Cerebellar nuclear complex (tissue), 1 donor: ENCODE measurements at places on chromosomes 7 and 10.

DNA sequence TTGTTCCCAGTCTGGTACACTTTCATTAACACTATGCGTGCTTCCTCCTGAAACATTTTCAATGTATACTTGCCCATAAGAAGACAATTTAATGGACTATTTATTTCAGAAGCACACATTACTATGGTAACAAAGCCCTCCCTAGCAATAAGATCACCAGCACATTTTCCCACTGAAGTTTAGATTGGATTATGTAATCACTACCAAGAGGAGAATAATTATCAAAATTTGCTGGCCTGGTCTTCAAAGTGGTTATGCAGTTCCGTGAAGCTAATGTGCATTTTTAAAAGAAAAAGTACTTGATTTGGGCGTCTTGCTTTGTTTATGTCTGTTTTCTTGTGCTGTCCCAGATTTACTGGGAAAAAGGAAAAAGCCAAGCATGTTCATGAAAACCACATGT is 61.9 kb downstream of the AP3M1 start:
- no peak for DNase-seq

DNA sequence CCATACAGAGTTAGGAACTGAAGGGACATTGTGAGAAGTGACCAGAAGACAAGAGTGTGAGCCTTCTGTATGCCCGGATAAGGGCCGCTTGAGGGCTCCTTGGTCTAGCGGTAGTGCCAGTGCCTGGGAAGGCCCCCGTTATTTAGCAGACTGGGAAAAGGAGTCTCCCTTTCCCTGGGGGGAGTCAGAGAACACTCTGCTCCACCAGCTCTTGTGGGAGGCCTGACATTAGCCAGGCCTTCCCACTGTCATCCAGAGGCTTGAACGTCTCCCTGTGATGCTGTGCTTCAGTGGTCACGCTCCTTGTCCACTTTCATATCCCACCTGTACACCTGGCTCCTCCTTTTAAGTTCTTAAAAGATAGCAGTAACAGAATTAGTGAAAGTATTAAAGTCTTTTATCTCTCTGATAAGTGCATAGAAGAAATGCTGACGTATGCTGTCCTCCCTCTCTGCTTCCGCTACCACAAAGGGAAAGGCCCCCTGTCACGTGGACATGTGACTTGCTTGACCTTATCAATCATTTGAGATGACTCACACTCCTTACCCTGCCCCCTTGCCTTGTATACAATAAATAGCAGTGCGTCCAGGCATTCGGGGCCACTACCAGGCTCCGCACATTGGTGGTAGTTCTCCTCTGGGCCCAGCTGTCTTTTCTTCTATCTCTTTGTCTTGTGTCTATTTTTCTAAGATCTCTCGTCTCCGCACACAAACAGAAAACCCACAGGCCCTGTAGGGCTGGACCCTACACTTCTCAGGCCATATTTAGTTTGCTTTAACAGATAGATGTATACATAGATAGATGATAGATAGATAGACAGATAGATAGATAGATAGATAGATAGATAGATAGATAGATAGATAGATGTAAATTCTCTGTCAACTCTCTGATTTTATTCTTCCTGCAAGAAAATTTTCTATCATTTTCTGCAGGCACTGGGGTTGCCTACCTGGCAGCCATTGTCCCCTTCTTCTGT is 131.5 kb upstream of the JCAD start:
- DNase-seq: no peak

GRCh38 chr10:88089498-88089897 is 226.1 kb downstream of the PTEN start:
- DNase-seq: no peak

GRCh38 chr7:28798274-28798673 is 159.9 kb downstream of the TRIL start:
- DNase-seq: no peak

- no peak for DNase-seq
Observed at GRCh38 chr10:59687657-59688056, 22.0 kb downstream of the SLC16A9 start.

DNA sequence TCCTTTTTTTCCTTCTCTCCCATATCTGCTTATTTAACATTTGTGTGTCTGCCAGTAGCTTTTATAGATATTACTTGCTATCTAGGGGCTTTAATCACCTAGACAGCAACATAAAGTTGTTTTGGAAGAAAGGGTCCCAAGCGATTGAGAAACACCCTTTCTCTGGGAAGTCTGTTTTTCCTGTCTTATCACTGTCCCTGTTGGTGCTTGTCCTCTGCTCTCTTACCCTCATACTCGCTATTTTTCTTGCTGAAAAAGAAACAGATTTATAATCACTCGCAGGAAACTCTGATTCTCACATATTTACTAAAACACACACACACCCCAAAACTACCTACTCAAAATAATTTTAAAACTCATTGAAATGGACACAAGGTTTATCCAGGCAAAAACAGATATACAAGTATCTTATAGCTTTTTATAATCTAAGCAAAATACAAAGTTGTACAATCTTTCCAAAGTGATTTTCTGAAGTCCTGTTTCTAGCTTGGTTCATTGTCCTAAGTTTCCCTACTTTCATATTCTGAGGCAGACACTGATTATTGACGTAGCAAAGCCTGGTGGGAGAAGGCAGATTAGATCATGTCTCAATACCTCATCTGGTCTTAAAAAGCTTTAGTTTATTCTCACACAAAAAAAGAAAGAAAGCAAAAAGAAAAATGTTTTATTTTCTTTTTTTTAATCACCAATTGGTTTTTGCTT is 157.3 kb downstream of the CACNA2D1 start:
- no peak for DNase-seq

DNA sequence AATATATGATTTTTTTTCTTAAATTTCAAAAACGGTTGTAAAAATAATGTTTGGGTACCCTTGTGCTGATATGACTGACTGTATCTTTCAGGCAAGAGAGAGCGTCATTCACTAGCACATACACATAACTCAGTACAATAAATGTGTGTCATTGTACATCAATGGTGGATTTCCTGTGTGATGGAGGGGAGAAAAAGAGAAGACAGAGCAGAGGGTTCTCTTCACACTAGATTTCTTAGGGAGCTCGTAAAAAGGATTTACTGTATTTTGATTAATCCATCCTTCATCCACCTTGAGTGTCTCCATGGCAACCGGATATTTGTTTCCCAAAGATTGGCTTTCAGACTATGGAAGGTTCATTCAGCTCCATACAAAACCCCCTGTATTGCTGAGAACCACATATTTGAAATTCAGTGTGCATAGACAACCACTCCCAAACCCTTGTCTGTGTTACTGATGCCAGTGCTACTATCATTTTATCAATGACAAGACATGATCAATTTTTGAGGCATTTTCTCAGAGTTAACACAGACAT is 150.6 kb downstream of the AKR1D1 start:
- DNase-seq: no peak

GRCh38 chr10:95480102-95480900 is 80.9 kb downstream of the SORBS1 start:
- no peak for DNase-seq

DNA sequence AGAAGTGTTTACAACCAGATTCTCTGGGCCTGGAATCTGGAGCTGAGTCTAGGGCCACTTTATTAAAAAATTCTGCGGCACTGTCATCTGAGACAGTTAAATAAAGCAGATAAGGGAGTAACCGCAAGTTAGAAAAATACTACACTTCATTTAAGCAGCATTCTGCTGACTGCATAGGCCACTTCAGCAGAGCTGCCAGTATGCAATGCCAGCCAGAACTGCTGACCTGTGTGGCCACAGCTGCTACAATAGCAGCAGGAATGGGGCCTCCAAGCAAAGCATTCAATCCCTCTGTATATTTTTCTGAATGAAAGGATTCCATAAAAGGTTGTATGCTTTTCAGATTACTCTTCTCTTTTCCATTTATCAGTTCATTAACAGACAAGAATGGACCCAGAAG is 136.0 kb downstream of the COL28A1 start:
- DNase-seq: no peak

GRCh38 chr7:17490825-17491224 is 192.4 kb downstream of the AHR start:
- DNase-seq: no peak

- DNase-seq: no peak
Observed at GRCh38 chr10:14623931-14624330, 150.8 kb downstream of the FAM107B start.

DNA sequence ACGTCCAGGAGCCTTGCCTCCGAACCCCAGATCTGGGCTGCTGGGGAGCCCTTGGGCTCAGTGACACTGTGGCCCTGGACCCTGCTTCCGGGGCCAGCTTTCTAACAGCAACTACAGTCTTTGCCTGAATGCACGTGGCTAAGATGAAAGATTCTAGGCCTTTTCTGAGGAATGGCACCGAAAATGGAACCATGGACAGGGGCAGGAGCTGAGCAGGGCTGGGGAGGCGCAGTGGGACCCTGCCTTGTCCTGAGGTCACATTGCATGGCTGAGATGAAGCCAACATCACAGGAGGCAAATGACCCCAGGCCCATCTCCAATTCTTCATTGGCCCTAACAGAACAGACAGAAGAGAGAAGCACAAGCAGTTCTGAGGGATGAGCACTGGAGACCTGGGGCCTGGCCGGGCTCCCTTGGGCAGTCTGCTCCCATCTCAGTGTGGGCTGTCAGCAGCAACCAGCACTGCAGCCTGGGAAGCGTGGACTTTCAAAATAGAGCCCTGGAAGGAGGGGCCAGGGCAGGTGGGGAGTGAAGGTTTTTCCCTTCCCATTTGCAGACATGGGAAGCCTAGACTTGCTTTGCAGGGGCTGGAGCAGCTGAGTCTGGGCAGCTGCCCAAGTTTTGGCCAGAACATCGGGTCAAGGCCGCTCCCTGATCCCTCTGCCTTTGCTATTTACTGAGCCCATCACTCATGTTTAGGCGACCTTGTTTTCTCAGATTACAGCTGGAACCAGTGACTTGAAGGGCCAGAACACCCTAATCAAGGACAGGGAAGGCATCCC is 114.4 kb upstream of the TCERG1L start:
- DNase-seq: no peak

GRCh38 chr7:108205311-108205710 is 75.2 kb upstream of the LAMB4 start:
- DNase-seq: no peak

- DNase-seq: no peak
Observed at GRCh38 chr7:87511510-87511909, 36.0 kb upstream of the ABCB4 start.

DNA sequence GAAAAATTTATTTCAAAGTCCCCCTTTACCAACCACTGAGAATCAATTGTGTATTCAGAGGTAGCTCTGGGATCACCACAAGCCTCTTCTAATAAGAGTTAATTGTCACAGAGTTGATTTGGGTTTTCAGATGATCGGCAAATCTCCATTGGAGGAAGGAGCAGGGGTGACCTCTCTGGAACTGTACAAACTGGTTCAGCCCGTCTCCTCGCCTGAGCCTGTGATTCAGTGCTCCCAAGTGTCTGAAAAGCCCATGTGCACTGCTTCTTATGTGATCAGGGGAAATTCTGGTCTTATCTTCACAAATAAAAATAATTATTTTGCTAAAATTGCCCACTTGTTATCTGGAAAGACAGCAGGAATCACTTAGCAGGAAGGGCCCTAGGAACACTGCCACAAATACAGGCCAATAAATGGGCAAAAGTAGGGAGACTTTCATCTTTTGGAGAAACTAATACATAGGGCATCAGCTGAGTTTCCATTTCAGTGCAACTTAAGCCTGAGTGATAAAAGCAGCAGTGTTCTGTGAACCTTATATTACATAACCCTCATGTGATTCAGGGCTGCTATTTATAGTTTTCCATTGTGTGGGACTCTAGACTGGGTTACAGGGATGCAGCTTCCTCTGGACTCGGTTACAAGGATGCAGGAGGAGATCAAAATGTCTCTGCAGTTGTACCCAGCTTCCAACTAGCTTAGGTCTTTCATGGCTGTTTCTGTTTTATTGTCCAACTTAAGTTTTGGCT is 32.3 kb downstream of the CDK1 start:
- no peak for DNase-seq

DNA sequence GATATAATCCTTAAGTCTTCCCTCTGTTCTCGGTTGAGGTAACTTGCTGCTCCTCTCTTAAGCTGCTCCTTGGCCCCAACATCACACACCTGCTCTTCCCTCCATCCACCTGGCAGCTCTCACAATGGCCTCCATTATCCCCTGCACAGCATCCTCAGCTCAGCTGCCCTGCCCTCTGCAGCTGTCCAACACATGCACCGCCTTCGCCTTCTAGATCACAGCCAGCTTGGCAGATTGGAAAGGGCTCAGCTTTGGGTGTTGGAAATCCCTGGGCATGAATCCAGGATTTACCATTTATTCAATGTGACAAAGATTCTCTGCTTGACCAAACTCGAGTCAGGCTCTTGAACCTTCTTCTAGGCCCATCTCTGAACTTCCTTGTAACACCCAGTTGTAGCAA is 20.6 kb downstream of the RGR start:
- no peak for DNase-seq

DNA sequence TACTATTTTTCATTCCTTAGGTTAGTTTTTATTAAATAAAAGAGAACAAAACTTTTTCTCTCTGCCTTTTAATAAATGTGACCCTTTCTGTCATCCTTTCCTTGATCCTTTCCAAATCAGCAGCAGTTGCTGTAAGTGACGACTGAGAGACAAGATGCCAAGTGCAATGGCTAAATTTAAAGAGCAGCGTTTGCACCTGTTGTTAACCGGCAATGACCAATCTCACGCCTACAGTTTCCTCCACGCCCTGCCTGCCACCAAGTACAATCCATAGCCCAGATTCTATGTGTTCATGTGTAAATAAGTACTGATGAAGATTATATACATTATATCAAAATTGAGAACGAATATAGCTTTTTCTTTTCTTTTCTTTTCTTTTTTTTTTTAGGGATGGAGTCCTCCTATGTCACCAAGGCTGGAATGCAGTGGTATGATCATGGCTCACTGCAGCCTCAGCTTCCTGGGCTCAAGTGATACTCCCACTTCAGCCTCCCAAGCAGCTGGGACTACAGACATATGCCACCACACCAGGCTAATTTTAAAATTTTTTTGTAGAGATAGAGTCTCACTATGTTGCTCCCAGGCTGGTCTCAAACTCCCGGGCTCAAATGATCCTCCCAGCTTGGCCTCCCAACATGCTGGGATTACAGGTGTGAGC is 6.5 kb upstream of the MCU start:
- no peak for DNase-seq

DNA sequence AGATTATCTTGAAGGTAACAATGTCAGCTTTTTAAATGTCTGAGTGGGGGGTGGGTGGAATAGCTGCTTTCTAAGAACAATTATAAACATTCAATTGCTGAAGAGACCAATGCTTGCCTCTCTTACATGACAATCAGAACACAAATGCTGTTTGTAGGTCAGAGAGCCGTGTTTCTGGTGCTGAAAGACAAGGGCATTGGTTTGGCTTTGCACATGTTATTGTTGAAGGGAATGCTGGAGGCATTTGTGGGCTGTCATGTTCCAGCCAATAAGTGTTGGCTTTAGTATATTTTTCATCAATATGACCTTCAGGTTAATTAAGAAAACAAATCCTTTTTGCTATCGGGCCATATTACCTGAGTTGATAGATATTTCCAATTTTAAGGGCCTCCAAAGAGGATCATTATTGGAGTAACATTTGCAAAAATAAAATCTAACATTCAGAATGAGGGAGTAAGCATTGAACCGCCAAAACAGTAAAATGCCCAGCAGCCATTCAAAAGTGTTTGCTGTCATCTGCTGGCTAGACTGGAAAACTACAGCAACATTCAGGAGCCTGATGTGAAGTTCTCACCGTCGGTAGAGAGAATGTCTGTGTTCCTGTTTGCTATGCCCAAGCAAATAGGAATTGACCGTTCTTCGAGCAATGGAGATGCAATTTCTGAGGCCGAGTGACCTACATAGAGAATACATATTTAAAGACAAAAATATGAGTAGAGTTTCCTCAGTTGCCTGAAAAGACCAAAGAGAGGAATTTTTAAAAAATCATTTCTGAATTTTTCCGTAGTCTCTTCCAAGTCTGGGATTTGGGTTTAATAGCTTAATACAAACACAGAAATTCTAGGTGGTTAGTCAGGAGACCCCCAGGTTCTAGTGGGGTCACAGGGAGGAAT is 118.9 kb downstream of the APBB1IP start:
- no peak for DNase-seq
